ENCODE measurements at places on chromosomes 1 and 21.

DNA sequence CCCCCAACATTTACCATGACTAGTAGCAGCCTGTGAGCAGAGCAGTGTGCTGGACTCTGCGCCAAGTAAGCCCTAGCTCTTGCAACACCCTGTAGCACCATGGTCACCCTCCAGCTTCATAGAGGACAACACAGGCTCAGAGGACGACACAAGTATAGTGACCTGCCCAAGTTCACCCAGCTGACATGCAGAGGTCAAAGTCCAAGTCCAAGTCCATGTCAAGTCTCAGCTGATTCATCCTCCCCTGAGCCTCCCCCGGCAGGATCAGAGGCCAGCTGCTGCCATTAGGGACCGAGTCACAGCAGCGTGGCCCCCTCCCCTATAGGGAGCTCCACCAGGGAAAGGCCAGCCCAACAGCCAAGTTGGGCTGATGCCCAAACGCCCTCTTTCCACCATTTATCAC lies 15.9 kb downstream of the SDC3 start:
- no peak for DNase-seq

- DNase-seq = no peak
Observed at GRCh38 chr1:165793951-165794350, 25.3 kb upstream of the TMCO1 start.

DNA sequence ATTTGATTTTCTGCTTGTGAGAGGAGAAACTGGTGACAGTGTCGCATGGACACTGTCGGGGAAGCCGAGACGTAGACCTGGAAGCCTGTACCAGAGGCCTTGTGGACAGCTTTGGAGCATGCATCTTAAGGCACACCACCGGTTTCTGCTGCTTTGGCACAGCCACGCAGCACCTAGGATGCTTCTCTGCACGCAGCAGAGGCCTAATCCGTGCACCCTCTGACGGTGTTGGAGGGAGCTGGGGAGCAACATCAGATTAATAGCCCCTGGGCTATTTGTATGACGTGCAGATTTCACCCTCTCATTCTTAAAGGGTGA lies 30.3 kb downstream of the TEX35 start:
- DNase-seq = no peak

DNA sequence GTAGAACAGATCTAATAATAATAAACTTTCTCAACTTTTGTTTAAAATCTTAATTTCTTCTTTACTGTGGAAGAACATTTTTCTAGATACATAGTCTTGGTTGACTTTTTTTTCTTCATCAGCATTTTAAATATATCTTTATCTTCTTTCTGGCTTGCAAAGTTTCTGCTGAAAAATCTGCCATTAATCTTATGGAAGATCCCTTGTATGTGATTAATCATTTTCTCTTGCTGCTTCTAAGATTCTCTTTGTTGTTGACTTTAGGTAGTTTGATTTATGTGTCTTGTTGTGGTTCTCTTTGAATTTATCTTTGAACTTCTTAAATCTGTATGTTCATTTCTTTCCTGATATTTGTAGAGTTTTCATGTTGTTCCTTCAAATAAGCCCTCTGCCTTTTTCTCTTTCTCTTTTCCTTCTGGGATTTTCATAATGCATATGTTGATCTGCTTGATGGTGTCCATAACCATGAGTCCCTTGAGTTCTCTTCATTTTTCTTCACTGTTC lies 657.6 kb upstream of the CXADR start:
- no peak for DNase-seq

DNA sequence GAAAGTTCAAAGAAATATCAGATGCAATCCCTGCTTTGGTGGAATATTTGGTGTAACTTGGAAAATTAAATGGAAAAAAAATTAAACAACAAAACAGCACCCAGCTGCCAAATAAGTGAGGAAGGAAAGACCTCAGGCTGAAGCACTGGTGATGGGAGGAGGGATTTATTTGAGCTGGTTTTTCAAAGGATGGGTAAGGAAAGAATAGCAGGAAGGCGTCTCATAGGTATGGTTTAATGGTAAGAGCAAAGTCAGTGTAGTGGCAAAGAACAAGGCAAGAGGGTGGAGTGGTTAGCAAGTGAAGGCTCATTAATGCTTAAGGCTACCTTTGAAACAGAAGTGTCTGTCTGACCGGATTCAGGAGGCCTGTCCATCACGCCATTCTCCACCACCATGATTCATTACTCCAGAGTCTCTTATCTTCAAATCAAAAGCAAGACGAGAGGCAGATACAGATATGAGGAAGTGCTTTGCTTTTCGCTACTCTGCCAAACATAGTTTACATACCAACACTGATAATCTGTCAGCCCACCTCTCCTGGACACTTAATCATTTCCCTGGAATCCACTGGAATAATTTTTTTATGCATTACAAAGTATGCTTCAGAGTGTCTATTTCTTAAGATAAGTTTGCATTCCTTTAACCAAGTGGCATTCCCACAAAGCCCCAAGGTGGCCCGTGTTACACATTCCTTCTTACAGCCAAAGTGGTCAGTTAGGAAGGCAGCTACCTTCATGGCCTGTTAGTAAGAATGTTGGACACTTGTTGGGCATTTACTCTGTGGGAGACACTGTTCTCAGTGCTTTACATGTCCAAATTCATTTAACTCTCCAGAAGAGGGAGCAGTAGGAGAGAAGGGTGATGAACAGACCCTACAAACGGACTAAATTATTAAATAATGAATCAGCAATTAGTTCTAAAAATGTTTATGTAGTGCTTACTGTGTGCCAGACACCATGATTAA lies 146.6 kb downstream of the ROR1 start:
- DNase-seq = no peak

GRCh38 chr1:31425301-31426081 lies 12.5 kb downstream of the SERINC2 start:
- no peak for DNase-seq

DNA sequence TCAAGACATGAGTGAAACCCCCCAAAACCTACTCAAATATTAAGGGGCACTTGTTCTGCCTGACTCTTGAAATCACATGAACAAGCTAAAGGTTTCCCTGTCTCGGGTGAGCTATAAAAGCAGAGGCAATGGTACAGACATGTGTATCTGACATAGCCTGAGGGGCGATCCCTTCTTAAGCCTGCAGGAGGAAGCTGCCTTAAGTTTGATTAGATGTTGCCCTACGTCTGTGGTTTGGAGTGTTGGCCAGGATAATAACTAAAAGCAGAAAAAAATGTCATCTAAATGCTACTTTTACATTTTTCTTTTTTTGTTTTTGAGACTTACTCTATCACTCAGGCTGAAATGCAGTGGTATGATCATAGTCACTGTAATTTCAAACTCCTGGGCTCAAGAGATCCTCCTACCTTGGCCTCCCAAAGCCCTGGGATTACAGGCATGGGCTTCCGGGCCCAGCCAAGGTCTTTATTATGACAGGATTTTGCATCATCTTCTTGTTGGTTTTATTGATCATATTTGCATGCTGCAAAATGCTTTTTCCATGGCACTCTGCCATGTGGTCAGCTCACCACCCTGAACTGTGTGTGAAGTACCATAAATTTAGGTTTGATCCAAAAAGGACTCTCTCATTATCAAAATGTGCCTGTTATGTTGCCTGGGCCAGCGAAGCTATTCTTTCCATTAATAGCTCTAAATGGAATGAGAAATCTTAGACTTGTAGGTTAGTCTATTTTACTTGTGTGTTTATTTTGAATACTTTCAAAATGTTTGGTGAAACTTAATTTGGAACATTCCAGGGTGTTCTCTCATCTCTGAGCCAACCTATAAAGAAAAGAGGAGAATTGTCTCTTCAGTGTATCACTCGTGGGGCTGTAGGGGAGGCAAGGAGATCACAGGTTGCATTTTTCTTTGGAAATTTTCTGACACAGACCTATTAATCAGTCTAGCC lies 15.0 kb upstream of the HMGN1 start:
- no peak for DNase-seq

GRCh38 chr1:175554586-175554985 lies 188.8 kb downstream of the TNR start:
- no peak for DNase-seq

Data from stimulated activated CD4-positive, alpha-beta T cell treated with anti-CD3 and anti-CD28 coated beads, TNF-alpha, amount 100 ng/mL, for 48 hours (primary cell).